Jurkat, Clone E6-1 (cell line): ENCODE measurements at places on chromosomes 1 and 21.

DNA sequence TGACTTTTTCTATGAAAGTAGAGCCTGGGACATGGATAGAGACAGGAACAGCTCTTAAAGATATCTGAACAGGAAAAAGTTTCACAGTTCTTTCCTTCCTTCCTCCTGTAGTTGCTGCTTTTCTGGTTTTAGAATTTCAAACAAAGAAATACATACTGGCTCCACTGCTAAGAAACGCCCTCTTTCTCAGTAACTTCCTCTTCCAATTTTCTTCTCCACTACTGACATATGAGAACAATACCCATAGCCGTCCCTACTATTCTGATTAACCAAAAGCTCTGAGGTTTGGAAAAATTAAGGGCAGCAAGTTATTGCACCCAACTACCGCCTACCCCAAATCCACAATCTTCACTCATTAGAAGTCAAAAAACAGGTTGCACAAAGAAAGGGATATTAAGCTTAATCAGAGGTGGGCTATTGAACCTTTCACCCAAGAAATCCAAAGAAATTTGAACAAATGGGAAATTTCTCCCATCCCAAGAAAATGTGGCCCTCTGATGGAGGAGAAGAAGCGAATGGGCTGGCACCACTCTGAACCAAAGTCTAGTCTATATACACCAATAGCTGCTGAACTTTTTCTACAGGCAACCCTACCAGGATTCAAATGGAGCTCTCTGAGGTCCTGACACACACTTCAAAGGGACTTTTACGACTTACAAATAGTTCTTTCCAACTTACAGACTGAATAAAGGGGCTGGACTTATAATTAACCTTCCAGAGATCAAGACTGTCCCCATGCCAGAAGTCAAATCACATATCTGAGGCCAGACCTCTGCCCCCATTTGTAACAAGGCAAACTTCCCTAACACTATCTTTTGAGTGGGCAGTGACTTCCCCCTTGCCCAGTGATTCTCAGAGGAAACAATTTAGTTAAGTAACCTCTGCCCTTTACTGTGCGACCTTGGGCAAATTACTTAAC is 1.7 kb downstream of the WASF2 start:
- peak; percentile 54 for DNase-seq

DNA sequence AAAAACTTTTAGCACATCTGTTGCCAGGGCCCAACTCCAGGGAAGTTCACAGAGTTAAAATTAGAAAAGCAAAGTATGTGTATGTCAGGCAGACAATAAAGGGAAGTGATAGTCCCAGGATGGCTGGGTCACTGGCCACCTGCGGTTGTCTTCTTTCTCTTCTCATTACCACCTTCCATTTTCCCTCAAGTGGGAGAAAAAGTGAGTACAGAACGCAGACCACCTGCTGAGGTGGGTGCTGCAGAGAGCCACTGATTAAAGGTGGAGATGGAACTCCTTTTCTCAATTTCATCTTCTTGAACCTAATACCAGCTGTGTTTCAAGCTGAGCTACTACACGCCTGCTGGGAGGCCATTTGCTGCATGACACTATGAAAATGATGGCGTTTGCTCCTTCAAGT is 88.8 kb upstream of the PDE4B start:
- no peak for DNase-seq

GRCh38 chr21:29033301-29033700 is 8.8 kb downstream of the USP16 start:
- DNase-seq = no peak

GRCh38 chr1:69738458-69739250 is 170.9 kb downstream of the LRRC7 start:
- no peak for DNase-seq

DNA sequence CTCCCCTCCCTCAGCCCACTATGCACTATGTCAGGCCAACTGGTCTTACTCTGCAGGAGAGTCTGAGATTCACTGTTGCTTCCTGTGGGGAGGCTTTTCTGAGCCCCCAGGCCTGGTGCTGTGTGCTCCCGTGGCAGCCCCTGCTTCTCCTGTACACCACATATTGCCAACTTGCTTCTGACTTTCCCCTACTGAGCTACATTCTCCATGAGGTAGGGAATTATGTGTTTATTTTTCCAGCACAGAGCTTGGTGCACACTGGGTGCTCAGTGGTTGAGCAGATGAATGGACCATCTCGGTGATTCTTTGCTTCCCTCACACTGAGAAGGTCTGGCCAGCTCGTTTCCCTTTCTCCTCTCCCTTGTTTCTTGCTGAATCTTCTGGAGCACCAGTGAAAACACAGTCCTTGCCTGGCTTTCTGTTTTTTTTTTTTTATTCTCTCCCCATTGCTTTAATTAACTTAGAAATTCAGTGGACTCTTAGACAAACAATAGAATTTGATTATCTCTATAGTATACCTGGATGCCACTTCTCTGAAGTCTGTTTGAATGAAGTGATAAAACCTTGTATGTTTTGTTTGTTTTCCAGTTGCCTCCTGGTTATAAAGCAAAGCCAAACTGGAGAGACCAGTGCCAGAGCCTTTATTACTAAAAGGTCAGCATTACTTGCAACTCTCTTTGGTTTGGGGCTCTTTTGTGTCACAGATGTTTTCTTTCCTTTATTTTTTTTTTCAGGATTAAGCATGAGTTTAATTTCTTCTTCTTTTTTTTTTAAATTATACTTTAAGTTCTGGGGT is 50.3 kb upstream of the CNIH3 start:
- DNase-seq = no peak

DNA sequence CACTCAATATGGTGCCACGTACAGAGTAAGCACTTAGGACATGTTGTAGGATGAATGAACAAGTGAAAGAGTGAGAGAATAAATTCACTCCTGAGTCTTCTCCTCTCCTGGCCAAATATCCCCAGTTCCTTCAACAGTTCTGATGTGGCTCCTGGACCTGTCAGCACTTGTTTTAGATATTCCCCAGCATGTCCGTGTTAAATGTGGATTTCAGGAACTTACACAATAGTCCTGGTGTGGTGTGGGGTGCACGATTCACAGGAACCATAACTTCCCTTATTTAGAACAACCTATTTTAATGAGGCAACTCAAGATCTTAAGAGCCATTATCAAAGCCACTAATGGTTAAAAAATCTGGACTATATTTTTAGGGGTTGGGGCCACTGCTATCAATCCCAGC is 39.0 kb upstream of the MYSM1 start:
- no peak for DNase-seq

GRCh38 chr1:176815621-176816020 is 348.9 kb downstream of the ASTN1 start:
- DNase-seq = no peak

- no peak for DNase-seq
Observed at GRCh38 chr1:102186536-102186935, 189.8 kb upstream of the OLFM3 start.

GRCh38 chr1:90133133-90133532 is 138.2 kb downstream of the ZNF326 start:
- DNase-seq = peak; percentile 17

DNA sequence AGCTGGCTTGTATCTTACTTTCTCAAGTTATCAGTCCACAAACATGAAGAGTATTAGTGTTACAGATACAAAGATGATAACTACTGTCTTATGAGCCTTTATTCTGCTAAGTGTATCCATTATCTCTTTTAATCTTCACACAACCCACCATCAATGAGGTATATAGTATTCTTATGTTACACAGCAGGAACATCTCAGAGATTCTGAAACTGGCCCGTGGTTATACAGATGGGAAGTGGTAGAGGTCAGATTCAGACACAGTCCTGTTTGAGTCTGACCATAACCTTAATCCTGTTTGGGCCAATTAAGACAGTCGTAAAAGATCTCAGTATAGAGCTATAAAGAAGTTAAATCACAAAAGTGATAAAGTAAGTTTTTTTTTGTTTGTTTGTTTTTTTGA is 5.1 kb upstream of the TMEM269 start:
- DNase-seq = no peak

GRCh38 chr1:51669272-51669671 is 52.4 kb downstream of the OSBPL9 start:
- no peak for DNase-seq

GRCh38 chr1:245869847-245870246 is 637.2 kb downstream of the SMYD3 start:
- DNase-seq = no peak

DNA sequence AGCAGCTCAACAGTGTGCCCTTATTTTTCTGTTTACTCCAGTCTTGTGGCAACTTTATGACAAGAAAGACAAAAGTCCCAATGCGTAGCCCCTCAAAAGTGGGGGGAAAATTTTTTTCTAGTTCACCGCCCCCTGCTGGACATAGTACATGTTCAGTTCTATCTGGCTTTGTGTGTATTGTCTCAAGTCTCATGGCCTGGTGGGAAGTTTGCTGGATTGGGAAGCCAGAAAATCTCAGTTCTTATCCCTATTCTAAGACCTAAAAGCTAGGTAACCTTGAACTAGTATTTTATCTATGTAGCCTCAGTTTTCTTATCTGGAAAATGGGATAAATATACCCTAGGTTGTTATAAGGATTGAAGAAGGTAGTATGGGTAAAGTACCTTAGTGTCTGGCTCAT is 55.8 kb upstream of the LDLRAP1 start:
- DNase-seq = no peak

DNA sequence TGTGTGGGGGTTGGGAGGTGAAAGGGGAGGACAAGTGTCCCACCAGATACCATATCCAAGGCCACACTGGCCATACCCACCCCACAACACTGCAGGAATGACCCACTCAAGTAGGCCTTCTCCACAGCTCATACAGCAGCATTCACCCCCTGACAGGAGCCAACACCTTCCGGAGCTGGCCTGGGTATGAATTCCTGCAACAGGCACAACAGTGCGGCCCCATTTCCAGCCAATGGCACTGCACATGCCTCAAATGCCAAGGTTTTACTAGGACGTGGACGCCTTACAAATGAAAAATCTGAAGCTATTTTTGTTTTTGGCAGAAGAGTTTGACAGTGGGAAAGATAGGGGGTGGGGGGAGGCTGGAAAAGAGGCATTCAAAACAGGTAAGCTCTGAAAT is 2.0 kb downstream of the KCND3 start:
- no peak for DNase-seq

DNA sequence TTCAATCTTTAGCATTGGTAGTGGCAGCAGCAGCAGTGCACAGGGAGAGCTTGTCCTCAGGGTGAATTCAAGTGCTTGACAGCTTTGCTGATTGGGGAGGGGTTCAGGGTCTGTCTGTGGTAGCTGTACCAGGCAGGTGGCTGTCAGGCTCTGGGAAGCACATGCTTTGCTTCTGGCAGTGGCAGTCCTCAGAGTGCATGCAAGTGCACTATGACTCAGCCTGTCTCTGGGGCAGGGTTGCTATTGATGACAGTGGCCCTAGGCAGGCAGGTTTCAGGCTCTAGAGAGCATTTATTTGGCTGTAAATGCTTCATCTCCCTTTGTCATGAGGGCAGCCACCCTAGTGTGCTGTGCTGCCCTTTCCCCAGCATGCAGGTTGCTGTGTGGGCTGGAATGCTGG is 251.9 kb upstream of the LRRC7 start:
- no peak for DNase-seq

DNA sequence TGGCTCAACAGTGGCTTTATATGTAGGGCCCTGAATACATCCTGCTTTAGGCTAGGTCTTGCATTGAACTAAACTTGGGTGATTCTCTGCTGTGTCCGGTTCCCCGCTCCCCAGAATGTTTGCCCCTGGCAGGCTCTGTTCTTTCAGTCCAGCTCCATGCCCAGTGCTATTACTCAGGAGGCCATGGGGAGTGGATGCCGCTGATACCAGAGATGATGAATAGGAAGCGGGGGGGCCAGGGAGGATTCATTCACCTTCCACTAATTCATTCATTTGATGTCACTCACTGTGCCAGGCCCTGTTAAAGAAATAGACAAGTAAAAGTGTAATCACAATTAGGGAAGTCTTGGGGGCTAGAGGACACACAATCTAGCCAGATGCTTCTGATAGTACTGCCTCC is 83.8 kb downstream of the TMEM53 start:
- DNase-seq = no peak

DNA sequence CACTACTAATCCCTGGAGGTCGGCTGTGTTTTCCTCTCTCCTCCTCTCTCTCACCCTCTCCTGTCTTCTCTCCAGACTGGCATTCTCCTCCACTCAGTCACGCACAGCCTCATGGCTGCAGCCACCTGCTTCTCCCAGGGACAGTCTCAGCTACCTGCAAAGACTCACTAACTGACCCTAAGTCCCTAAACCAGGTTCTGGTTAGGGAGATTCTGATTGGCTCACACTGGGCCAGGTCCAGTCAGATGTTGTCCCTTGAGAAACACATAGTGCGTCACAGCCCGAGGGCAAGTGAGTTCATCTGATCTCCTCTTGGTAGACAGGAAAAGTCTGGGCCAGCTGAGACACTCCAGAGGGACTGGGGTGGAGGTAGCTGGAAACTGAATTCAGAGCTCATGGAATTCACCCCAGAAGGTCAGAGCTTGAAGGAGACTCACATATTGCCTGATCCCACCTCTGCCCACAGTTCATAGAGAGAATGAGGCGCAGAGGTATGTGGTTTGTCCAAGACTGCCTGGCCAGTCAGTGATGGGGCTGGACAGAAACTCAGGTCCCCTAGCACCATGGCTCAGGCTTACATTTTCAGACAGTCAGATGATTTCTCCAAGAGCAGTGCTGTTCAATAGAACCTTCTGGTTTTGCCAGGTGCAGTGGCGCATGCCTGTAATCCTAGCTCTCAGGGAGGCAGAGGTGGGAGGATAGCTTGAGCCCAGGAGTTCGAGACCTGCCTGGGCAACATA is 40.4 kb upstream of the RPL11 start:
- DNase-seq = no peak

- no peak for DNase-seq
Observed at GRCh38 chr1:109275706-109276345, 7.1 kb downstream of the PSRC1 start.

- DNase-seq = no peak
Observed at GRCh38 chr1:48207536-48208075, 14.9 kb upstream of the SLC5A9 start.

DNA sequence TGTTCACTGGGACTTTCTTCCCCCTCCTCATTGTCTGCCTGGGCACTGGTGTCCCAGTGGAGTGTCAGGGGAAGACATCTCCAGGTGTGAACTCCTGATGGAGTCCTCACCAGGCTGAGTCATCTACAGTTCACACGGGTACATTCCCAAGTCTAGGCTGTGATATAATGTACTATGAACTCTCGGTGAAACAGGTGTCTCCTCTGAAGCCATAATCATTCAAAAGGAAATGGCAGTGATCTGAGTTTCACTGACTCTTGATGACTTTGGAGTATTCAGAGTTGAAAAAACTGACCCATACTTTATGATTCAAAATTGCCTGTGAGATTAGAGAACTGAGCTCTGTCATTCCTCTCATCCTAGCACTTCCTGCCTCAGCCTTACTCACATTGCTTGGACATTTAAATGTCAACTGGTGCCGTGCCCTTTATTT is 9.1 kb downstream of the LAMC2 start:
- DNase-seq = no peak

- no peak for DNase-seq
Observed at GRCh38 chr1:29784276-29785136, 548.2 kb downstream of the PTPRU start.
